Astrocyte of the spinal cord (primary cell): ENCODE measurements at places on chromosomes 5 and 9.

DNA sequence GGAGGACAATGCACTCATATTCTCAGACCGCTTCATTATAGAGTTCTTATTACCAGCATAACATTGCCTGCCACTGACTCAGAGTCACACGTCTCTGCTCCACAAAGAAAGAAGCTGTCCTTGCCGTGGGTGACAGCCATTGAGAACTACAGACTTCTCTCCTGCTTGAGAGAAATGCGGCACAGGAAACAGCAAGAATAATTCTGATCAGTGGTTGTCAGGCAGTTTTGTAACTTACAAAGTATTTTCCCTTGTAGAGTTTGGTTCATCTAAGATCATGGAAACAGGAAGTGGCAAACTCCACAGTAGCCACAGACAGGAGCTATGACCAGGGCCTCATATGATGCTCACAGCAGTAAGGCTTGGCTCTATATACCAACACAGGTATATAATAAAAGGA lies 47.0 kb downstream of the KCNV2 start:
- peak; percentile 32 for DNase-seq

GRCh38 chr5:131630208-131630962 lies 4.6 kb downstream of the RAPGEF6 start:
- DNase-seq: no peak

DNA sequence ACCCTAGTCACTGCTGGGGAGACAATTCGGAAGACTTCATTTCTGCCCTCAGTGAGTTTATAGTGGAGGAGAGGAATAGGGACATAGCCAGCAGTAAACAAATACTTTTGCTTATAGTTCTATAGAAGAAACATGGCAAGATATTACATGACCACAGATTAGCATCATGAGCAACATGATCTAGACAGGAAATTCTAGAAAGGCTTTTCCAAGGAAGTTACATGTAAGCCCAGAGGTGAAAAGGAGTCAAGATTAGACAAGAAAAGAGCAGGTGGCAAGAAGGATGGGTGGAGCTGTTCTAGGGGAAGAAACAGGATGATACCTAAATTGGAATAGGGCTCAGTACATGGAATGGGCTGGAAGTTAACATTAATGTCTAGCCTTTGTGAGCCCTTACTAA lies 82.8 kb upstream of the MYO10 start:
- no peak for DNase-seq

DNA sequence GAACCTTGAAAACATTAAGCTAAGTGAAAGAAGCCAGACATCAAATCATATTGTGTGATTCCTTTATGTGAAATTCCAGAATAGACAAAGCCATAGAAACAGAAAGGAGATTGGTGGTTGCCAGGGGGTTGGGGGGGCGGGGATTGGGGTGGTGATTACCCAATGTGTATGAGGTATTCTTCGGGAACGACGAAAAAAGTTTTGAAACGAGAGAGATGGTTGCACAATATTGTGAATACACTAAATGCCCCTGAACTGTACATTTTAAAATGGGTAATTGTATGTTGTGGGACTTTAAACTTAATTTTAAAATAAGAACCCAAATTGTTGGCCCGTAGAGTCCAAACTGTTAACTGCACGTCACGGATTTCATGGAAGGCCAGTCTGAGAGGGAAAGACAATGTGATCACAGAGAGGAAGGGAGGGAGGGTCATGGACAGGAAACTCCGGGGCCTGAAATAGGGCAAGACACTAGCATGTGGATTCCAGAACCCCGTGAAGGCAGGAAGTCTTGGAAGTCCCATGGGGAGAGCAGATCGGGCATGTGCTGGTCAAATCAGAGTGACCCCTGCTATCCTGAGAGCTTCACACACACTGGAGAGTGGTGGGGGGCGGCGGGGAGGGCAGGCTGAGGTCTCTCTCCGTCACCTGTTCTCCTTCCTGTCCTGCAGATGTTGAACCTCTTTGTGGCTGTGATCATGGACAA lies 218.4 kb downstream of the CACNA1B start:
- DNase-seq: no peak

DNA sequence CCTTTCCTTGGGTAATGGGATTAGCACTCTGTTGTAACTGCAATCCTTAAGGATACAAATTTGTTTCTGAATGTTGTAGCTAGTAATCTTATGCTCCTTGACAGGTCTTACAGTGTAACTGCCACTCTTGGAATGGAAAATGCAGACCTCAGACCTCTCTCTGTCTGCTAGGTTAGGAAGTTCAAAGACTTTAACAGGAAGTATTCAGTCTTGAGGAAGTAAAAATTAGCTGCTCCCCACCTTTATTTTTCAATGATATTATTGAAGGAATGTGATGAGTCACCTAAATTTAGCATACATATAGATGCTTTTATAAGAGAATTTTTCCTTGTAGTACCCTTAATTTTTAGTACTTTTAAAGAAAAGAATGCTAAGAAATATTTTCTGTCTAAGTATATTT lies 71.5 kb downstream of the PAM start:
- DNase-seq: no peak

DNA sequence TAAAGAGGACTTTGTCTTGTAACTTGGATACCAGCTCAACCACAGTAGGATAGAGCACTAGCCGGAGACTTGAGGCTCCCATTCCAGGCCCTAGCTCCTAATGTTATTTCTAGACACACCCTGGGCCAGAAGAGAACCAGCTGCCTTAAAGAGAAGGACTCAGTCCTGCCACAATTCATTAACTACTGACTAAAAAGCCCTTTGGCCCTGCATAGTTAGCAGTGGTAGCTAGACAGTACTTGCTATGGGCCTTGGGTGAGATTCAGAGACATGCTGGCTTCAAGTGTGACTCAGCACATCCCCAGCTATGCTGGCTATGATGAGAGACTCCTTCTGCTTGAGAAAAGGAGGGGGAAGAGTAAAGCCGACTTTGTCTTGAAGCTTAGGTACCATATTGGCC lies 47.3 kb downstream of the TMEM167A start:
- DNase-seq: peak; percentile 63

DNA sequence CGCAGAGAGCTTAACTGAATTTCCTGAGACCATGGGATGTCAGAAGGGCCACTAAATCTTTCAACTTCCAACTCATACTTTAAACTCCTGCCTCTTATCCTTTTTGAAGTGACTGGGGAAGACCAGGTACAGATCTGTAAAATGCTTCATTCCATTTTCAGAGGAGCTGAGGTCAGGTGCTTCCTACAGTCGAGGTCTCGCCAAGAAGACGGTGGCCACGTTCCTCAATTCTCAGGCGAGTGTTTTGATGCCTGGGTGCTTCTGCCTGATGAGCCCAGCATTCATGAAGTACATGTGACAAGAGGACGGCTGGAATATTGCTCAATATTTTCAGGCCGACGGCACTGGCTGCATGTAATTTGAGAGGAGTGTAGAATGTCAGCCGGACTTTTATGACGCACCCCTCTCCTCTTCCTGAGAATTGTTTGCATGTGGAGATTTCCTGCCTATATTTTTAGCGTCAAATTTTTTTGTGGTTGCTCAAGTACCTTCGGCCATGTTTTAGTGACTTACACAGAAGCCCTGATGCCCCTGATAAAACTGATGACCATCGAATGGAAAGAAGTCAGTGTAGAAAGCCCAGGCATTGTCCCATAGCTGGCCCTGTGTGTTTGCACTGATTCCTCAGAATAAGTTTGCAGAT lies 38.8 kb upstream of the GLRX start:
- peak; percentile 97 for DNase-seq

GRCh38 chr9:114207845-114208244 lies 52.5 kb downstream of the COL27A1 start:
- DNase-seq: no peak

- DNase-seq: no peak
These were observed 37.8 kb downstream of the OXCT1 start for GRCh38 chr5:41832430-41832829.
